ENCODE measurements at places on chromosomes 3 and 15.
A peak's percentile ranks its signal among the peaks of the same experiment; 100 is the strongest.

DNA sequence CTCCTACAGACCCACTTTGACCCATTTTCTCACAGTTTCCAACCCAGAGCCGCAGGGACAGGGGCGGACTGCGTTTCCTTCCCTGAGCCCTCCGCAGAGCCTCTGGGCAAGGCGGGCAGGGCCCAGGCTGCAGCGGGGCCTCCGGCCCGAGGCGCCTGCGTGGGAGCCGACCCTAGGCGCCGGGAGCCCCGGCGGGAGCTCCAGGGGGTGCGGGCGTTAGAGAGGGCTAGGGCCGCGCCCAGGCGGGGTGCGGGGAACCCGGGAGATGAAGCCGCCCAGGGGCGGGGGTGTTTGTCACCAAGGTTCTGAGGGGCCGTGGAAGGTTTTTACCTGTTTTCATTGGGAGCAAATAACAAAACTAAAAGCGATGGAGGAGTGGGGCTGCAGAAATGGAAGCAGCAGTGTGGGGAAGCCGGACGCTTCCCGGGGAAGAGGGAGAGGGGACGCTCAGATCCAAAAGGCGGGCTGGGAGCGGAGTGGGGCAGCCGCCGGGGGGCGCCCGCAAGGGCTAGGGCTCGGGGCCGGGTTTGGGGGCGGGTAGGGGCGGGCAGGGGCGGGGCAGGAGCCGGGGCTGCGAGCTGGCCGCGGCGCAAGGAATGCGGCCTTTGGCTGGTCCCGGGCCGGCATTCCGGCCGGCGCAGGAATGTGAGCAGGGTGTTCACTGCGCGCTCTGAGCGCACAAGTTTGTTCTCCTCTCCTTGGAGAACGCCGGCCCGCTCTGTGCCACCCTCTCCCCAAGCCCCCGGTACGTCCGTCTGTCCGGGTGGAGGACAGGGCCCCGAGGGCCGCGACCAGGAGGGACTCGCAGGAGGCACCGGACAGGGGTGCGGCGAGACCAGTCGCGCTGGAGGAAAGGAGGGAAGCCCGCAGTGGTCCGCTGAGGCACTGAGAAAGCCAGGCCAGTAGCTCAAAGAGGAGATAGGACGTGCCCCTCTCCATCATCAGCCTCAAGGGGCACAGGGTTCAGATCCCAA lies 61.1 kb downstream of the AMOTL2 start:
- DNase-seq = peak; percentile 72

DNA sequence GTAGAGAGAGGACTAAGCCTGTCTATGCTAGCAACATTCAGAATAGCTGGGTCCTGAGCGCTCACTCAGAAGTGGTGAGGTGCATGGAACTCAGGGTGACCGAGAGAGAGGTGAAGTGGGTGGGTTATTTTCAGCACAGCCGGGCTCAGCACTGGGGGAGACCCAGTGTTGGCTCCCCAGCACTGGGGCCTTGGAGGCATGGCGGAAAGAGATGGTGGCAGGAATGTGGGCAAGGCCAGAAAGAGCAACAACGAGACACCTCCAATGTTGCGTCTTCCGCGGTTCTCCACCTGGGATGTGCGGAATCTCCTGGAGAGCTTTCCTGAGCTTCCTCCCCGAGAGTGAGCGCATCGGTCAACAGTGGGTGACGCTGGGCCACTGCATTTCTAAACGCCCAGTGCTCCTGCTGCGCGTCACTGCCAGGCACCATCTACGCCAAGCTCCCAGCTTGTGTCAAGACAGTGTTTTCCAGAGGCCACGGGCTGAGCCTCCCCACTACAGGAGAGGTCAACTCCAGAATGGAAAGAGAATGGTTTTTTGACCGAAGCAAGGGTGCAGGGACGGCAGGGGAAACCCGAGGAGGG lies 148.4 kb downstream of the ADAMTS17 start:
- DNase-seq = no peak

DNA sequence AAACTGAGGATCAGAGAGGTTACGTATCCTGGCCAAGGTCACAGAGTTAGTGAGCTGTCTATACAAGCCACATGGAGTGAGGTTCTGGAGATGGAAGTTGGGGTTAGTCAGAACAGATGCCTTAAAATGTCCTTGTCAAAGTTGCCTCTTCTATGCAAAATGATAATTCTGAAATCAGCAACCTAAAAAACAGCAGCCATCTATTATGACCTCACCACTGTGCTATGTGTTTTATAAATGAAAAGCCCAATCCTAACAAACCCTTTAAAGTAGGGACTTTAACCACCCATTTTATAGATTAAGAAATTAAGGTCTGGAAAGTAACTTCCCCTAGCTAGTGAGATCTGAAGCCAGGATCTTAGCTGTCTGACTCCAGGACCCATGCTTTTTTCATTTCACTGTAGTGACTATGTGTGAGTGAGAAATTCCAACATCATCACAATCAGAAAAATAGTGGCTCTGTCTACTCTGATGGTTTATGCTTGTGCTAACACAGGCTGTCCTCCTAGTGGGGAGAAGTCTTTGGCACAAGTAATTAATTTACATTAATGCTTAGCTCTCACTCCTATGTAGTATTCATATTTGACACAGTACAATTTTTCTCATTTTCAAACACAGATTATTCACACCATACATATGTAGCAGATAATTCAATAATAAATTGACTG lies 143.6 kb downstream of the ANO10 start:
- no peak for DNase-seq

DNA sequence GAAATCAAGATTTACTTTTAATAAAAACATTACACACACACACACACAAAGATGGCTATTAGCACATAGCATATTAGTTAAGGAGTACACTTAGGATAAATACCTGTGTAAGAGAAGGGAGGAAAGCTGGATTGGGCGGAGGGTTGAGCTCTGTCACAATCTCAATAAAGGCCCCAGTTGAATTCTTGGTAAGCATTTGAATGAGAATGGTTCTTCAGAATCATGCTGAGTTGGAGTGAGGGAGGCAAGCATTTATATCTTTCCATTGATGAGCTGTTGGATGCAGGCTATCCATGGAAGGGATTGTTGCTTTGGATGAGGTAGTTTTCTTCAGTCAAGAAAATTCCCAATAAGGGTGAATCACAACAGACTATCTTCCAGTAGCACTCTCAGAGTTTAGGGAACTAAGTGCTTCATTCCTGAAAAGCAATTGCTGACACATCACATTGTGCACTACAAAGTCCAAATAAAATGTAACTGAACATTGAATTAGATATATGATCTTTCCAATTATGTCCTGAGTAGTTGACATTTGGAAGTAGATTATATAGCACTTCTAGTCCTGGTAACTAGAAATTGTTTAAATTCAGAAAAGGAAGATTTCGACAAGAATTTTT lies 95.7 kb downstream of the SUCNR1 start:
- DNase-seq = peak; percentile 25

DNA sequence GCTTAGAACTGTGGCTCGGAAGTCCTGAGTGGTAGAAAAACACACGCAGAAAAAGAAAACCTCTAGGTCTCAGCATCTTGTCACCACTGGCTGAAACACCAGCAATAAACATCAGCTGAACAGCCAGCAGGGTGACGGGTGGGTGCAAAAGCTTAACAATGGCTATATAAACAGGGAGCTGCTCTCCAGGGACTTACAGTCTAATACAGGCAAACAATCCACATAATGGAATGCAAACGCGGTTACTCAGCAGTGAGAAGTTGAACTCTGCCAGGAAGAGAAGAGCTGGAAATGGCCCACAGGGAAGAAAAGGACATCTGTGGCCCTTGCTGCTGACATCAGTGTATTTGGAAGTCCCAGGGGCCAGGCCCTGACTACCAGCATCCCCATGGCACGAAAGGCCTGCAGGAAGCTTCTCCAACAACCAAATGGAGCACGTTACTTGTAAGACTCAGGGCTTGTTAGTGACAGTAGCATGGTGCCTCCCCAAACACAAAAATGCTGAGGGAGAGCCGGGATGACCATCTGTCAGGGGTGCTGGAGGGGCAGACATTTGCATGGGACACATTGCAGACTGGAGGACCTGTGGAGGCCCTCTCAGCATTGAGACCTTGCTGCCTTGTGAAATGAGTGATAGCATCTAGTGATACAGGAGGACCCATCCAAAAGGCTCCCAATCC lies 3.0 kb downstream of the HEG1 start:
- DNase-seq = peak; percentile 92

- DNase-seq = no peak
These were observed 62.3 kb downstream of the ADCY5 start for GRCh38 chr3:123386477-123387040.

DNA sequence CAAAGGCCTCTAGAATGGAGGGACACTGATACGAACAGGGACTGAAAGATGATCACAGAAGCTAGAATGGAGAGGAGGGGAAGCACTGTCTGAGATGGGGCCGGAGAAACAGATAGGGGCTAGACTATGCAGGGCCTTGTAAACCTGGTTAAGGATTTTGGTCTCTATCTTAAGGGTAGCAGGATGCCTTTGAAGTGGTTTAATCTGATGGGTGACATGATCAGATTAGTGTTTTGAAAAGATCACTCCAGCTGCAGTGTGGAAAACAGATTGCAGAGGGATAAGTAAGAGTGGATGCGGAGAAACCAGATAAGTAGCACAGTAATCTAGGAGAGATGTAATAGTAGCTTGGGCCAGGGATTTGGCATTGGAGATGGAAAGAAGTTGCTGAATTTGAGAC lies 108.1 kb downstream of the RSRC1 start:
- no peak for DNase-seq

DNA sequence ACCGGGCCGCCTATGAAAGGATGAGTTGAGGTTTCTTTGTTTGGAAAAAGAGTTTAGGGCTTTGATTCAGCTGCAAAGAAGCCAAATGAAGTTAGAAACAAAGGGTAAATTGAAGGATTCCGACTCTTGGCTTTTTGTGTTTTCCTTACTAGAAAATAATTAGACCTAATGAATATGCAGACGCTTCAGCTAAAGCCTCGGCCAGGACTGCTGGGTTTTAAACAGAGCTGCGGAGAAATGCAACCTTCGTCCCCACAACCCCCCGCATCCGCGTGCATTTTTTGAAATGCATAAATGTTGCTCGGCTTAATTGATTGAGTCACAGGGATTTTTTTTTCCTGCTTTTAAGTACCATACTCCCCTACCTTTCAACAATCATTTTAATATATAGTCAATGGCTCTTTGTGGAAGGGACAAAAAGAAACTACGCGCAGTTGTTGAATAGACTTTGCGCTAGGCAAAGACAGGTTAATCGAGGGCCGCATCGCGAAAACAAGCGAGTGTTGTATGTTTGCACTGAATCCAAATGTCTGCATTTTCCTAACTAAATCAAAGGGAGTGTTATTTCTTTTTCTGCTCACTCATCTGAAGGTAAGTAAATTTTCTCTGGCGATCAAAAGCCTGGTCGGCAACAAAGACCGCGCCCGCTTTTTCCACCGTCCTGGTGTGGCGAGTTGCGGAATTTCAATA lies 1.3 kb upstream of the ZIC4 start:
- no peak for DNase-seq

DNA sequence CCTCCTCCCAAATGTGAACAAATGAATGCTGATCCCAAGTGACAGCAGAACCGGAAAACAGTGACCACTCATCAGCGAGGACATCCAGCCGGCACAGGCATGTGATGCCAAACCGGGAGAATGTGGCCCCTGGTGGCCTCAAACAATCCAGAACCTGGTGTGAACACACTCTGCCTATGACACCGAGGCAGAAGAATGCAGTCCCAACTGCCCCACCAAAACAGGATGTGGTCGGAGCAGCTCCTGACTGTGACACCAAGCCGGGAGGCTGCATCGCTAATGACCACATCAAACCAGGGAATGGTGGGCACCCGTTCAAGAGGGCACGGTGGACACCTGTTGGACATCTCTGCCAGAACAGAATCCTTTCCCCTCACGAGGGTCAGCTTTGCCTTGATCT lies 15.4 kb downstream of the SCN5A start:
- peak; percentile 24 for DNase-seq

- no peak for DNase-seq
These were observed 125.3 kb downstream of the IL5RA start for GRCh38 chr3:2984831-2985220.

- DNase-seq = no peak
These were observed 253.0 kb downstream of the RAP2B start for GRCh38 chr3:153414982-153415381.

- peak; percentile 18 for DNase-seq
These were observed 291.6 kb upstream of the VEPH1 start for GRCh38 chr3:157794771-157795170.

DNA sequence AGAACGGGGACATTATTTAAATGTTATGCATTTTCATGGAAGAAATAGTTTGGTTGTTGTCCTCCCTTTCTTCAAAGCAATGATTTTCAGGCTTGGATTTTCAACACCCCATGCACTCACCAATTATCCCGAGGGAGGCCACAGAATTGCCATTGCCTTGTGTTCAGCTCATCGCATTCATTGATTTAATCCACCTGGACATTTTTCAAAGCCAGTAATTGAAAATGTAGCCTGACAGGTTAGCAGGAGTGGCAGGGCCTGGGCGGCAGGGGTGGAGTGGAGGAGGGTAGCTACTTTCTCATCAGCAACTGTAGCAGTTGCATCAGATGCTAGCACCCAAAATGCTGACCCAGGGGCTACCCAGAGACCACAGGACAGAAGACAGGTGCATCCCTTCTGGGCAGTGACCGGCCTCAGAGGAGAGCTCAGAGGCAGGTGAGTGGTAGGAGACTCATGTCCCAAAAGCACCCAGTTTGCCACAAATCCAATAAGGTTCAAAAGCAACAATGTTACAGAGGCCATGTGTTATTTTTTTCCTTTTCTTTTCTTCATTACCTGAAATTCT lies 242.4 kb downstream of the CD47 start:
- DNase-seq = no peak

DNA sequence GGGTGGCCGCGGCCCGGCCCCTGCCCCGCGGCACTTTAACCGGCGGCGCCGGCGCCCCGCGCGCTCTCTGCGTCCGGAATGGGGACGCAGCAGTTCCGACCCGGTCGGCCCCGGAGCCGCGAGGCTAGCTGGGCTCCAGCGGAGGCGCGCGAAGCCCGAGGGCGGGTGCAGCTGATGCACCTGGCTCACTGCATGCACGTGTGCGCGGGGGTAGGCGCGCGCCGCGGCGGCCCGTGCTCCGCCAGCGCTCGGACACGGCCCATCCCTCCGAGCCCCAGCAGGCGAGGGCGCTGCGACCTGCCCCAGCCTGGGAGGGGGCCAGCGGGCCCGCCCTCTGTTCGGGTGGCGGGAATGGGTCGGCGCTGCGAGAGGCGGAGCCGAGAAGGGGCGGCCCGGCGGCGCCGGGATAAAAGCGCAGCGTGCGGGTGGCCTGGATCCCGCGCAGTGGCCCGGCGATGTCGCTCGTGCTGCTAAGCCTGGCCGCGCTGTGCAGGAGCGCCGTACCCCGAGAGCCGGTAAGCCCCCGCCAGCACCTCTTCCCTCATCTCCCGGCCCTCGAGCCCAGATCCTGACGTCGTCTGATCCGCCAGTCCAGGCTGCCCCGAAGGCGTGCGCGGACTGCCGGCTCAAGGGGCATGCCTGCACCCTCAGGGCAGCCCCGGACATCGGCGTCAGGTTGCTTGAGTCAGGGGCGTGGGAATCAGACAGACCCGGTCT lies at the start of the genes CHDH and IL17RB:
CHDH (minus strand) TSS at position 286 of the 717 bp plus-strand sequence. CDS start 22,411 bp downstream, outside the sequence.
IL17RB (plus strand) TSS at position 435 of the 717 bp plus-strand sequence; CDS start at position 456, 21 bp downstream.
- DNase-seq = no peak

- DNase-seq = no peak
These were observed 7.8 kb downstream of the LRCH3 start for GRCh38 chr3:197798863-197799262.

- DNase-seq = peak; percentile 45
These were observed 12.6 kb downstream of the LIMD1 start for GRCh38 chr3:45606991-45607712.

- DNase-seq = no peak
These were observed 233.4 kb downstream of the MEX3B start for GRCh38 chr15:81812456-81812855.
